ENCODE measurements at places on chromosomes 2 and 18.

- peak; percentile 35 for DNase-seq
Measured at GRCh38 chr2:215949991-215950404, 63.4 kb downstream of the MREG start.

DNA sequence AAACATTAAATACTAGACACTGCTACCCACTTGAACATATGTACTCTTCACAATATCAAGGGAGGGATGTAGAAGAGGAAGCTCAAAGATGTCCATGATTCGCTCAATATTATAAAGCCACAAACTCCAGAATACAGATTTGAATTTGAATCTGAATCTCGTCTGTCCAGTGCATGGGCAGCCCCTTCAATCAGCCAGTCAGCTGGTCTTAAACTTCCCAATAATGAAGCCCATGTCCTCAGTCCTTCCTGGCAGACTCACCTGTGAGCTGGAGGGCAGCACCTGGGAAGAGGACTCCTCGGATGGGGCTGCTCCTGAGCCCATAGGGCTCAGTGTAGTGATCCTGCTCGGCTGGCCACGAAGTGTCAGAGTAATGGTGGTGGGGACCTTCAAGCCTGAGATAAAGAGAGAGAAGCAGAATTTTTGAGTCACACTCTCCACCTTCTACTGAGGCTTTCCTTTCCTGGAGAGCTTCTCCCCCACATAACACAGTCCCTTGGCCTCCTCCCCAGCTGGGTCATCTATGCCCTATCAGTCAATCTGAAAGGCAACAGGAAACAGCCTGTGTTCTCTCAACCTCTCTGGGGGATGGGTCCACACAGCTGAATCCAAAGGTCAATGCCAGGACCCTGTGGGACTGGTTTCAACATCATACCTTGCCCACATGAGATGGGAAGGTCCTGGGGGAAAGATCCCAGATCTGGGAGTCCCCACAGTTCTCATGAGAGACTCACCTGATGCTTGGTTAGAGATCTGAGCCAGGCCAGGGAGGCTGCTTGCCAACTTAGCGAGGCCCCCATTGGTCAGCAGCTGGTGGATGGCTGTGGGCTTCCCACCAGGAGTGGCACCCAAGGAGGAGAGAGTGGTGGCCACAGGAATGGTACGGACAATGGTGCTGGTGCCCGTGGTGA, 36.5 kb downstream of the KANSL3 start:
- DNase-seq = no peak

DNA sequence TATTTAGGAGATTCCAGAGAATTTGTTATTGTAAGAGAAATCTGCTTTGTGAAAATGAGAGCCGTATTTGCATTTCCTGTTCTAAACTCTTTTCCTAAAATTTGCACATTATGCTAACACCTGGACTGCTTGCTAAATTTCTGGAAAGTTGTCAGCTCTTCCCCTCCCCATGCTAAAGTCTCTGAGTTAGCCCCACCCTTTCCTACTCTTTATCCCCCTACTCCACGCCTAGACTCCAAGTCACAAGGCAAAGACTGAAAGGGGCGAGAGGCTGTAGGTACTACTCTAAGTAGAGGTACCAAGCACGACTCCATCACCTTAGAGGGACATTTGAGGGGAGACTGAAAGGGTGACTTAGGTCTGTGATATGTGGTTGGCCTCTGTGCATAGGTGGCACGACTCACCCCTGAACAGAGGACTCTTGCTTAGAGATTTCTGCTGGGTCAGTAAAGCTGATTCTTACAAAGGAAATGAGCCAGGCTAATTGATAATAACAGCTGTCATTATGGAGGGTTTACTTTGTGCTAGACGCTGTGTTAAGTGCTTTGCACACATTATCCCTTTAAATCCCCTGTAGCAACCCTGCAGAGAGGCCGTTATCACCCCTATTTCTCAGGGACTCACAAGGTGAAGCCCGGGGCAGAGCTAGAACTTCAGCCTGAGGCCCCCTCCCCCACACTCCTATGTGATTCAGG, 373.5 kb downstream of the EN1 start:
- no peak for DNase-seq

GRCh38 chr2:38601463-38602135, 1.1 kb downstream of the HNRNPLL start:
- peak; percentile 35 for DNase-seq

DNA sequence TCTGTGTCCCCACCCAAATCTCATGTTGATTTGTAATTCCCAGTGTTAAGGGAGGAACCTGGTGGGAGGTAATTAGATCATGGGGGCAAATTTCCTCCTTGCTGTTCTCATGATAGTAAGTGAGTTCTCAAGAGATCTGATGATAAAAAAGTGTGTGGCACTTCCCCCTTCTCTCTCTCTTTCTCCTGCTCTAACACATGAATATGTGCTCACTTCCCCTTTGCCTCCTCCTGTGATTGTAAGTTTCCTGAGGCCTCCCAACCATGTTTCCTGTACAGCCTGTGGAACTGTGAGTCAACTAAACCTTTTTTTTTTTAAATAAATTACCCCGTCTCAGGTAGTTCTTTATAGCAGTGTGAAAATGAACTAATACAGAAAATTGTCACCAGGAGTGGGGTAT, 380.0 kb downstream of the MEIS1 start:
- no peak for DNase-seq

- DNase-seq = no peak
Measured at GRCh38 chr2:9178110-9178903, 28.3 kb upstream of the ASAP2 start.

DNA sequence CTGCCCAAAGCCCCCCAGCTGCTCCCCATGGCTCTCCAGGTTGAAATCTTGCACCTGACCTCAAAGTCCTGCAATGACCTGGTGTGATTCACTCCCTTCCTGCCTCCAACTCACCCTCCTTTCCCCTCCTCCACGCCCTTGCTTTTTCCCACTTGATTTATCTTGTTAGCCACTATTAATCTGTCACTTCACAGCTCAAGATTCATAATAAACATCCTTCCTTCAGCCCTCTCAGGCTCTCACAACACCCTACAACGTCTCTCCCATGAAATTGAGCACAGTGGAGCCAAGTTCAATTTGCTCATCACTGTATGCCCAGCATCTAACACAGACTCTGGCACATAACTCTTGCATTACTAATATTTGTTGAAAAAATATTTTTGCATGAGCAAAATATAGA, 85.6 kb upstream of the SLC35G4 start:
- no peak for DNase-seq

GRCh38 chr2:135664623-135665068, 77.0 kb upstream of the UBXN4 start:
- no peak for DNase-seq

DNA sequence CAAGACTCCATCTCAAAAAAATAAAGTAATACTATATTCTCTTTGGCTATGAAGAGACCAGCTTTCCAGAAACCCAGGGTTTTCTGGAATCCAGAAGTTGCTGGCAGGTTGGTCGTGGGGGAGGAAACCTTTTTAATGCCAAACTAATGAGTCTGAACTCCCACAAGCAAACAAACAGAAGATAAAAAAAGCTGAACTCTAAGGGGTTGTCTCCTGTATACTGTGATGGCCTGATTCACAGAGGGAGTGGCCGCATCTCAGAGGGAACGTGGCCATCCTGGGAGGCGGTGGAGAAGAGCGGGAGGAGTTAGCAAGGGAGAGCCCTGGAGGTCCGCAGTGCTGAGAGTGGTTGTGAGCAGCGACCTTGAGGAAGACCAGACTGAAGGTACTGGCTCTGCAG, 36.1 kb downstream of the LIMS1 start:
- no peak for DNase-seq

- DNase-seq = no peak
Measured at GRCh38 chr2:65231892-65232477, 4.4 kb downstream of the ACTR2 start.

- no peak for DNase-seq
Measured at GRCh38 chr2:128446874-128447537, 128.3 kb upstream of the HS6ST1 start.

DNA sequence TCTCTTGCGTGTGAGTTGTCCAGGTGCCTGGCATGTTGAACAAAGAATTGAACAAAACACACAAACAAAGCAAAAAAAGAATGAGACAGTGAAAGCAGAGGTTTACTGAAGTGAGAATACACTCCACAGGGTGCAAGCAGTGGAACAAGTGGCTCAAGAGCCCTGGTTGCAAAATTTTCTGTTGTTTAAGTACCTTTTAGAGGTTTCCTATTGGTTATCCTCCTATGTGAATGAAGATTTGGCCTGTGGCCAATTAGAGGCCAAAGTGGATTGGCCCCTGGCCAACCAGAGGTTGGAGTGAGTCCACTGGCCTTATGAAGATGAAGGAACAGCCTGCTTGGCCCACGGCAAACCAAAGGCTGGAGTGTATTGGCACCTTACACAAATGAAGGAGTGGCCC, 1188.5 kb upstream of the NRXN1 start:
- no peak for DNase-seq
